Upper lobe of right lung (tissue), 1 donor: ENCODE measurements at places on chromosomes 3 and 15. TPM values are rescaled to one million over a fixed set of nuclear protein-coding genes. Genes with fewer than 3 reads are reported as not detected.

Gene GABRA5
- not detected for total RNA-seq

Gene CIP2A
- 1.9 TPM for total RNA-seq

- DNase-seq, result peak; percentile 71
Observed at GRCh38 chr3:100260081-100260684, 609 bp upstream of the TBC1D23 start.

DNA sequence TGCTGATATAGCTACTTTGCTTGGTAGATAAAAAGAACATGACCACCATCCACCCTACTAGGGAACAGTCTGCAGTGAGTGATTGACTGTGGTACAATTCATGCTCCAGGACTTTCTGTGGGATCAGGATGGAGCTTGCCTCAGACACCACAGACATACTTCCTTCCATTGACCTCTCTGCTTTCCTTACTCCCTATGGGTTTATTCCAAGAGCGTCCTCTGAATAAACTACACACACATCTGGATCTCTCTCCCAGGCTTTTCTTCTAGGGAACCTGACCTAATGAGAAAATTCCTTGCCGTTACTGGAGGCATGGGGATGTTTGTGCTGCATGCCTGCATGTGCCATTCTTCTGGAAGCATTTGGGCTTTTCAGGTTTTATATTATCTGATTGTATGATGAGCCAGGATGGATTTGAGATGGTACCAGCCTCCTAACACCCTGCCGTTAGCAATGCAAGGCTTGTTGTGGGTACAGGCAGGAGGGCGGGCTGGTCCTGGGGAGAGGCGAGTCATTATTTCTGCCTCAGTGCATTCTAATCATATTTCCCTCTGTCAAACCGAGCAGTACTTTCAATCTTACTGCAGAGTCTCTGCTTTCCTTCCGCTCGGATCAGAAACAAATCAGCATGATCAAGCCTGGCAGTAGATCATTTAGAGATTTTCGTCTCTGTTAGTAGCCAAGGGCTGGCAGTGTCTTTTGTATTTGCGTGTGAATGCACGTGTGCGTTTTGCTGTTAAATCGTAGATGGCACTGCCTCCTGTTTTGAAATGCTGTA lies 279.2 kb downstream of the PDCD6IP start:
- no peak for DNase-seq

- DNase-seq, result no peak
Observed at GRCh38 chr15:63238796-63239195, 38.6 kb upstream of the APH1B start.

GRCh38 chr3:47370887-47371697 lies 9.7 kb upstream of the PTPN23 start:
- no peak for DNase-seq

GRCh38 chr3:50274371-50275104 lies 4.3 kb upstream of the LSMEM2 start:
- peak; percentile 86 for DNase-seq

DNA sequence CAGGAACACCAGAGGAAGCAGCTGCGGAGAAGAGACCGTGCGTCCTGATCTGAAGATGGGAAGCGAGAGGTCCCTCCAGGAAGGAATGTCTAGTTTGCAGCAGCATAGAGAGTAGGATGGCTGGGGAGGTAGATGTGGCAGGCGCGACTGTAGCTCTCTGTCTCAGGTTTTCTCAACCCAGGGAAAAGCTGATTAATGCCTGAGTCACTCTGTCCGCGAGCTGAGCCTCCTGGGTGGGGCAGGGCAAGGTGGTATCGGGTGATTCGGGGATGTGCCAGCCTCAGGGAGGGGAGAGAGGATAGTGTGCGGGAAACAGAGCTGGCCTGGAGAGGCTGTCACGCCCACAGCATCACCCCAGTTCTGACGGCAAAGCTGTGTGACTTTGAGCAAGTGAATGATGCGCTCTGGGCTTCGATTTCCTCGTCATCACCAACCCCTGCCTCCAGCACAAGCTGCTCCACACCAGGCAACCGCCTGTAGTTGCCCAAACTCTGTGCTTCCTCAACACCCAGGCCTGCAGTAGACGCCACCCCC lies 28.4 kb downstream of the CPN2 start:
- no peak for DNase-seq

GRCh38 chr3:155065537-155065936 lies 14.6 kb upstream of the MME start:
- no peak for DNase-seq
